ENCODE measurements at places on chromosomes 16 and 17.

DNA sequence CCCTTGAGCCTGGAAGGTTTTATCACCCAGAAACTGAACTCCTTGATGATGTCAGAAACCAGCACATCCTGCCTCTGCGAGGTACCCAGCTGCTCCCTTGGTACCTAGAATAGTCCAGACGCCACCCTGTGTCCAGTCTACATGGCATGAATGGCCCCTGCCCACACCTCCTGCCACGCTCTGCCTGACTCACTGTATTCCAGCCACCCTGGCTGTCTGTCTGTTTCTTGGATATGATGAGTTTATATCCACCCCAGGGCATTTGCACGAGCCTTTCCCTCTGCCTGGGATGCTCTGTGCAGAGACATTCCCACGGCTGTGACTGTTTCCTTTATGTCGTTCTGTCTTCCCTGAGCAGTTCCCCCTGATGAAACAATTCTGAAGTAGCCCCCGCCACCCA lies 68.7 kb downstream of the CRISPLD2 start:
- DNase-seq = no peak

- DNase-seq = no peak
Measured at GRCh38 chr17:50807009-50807408, 28.4 kb upstream of the WFIKKN2 start.

DNA sequence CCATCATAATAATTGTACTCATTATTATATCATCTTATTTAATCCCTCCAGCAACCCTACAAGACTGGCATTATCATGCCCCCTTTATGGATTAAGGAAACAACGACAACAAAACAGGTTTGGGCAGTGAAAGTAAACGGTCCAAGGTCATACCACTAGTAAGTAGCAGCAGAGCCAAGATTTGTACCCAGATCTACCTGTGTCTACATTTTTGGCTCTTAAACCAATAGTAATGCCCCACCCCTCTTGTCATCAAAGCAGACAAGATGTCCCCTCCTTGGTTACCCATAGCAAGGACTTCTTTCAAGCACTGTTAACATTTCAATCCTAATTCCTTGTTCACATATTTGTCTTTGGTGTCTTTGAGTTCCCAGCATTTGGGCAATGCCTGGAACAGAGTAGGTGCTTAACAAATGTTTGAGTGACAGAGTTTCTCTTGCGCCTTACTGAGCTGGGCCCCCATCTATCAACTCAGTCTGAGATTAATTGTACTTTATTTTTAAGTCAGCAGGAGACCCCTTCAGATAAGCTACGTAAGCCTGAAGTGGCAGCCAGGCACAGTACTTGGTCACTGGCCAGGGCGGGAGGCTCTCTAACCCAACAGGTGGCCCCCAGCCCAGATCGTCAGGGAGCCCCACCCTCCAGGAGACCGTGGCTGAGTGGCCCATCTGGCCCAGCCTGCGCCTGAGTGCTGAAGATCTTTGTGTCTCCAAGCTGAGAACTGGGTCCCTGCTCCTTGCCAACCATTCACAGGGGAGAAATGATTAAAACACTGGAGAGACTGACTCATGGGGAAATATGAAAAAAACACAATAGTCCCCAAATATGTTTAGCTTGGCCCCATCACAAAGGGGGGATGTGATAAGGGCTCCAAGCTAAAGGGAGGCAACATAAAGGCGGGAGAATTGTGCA lies 75.8 kb downstream of the AXIN2 start:
- DNase-seq = no peak

DNA sequence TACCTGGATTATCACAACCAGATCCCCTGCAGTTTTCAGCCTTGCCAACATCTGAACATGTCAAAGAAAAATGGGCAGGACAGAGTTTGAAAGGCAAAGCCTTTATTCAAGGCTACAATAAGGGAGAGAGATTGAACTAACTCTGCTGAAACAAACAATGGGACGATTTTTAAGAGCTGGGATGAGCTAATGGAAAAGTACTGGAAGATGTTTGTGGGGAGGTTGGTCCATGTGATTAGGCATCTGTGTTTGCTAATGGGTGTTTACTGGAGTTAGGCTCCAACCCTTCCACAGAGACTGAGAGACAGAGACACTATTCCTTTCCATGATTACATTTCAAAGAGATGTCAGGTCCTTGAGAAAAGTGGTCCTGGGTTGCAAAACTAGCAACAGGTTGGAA lies 35.0 kb upstream of the HSBP1 start:
- no peak for DNase-seq

- DNase-seq = no peak
Measured at GRCh38 chr16:84844049-84844350, 24.2 kb downstream of the CRISPLD2 start.

DNA sequence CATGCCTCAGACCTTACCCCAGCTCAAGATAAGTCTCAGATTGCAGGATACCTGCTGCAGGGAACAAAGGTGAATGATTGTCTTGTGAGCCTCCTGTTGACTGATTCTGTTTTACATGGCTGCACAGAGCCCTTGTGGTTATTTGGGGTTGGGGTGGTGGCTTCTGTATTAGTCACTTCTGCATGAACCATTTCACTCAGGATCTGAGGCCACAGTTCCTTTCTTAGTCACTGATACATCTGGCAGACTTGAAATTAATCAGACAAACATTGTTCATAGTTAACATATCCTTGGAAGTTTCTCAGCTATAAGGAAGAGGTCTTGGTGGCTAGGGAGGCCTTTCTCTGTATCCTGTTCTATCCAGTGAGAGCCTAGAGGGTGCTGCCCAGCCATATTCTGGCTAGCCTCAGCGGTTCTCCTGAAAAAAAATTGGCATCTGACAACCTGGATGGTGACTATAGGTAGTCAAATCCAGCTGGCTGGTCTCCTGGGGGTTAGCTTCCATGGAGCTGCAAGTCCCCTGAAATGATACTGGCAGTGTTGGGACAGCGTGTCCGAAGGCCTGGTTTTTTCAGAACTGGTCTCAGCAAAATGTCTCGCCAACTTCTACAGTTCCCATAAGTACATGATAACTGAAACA lies 8.4 kb upstream of the PLK1 start:
- DNase-seq = no peak

- DNase-seq = no peak
Measured at GRCh38 chr17:31401456-31402254, 10.2 kb downstream of the RAB11FIP4 start.

DNA sequence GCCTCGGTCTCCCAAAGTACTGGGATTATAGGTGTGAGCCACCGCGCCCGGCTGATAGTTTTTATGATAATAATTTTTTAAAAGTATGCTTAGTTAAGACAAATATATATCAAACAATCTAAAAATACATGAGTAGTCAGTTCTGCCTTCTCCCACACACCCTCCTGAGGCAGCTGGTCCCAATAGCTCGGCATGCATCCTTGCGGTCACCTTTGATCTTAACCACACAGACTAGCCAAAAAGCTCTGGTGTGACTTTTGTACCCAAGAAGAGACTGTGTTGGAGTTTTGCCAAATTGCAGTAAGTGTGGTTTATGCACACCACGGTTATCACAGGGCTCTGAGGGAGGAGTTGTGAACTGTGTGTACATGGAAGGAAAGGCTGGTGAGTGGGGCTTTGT lies 25.6 kb downstream of the ATP6V0A1 start:
- no peak for DNase-seq

- no peak for DNase-seq
Measured at GRCh38 chr17:31744511-31744951, 114.5 kb downstream of the COPRS start.

DNA sequence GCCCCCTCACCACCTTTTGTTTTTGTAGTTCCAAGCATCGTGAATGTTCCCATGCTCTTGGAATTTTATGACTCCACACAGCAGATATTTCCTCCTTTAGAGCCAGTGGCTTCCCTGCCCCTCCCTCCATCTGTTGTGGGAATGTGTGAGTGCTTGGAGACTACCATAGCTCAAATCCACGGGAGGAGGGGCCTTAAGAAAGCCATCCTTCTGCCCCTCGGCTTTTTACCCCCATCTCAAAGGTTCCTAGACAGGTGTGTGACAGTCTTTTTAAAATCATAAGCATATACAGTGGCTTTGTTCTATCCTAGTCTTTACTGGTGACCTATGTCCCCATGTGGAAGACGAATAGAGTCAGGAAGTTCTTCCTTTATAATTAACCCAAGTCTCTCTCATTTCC lies 47.2 kb downstream of the YPEL2 start:
- no peak for DNase-seq

GRCh38 chr16:31354394-31355291 lies at the start of gene ITGAX:
Gene ITGAX (plus strand): TSS chr16:31355176. CDS start chr16:31355255, 79 bp downstream.
- no peak for DNase-seq

DNA sequence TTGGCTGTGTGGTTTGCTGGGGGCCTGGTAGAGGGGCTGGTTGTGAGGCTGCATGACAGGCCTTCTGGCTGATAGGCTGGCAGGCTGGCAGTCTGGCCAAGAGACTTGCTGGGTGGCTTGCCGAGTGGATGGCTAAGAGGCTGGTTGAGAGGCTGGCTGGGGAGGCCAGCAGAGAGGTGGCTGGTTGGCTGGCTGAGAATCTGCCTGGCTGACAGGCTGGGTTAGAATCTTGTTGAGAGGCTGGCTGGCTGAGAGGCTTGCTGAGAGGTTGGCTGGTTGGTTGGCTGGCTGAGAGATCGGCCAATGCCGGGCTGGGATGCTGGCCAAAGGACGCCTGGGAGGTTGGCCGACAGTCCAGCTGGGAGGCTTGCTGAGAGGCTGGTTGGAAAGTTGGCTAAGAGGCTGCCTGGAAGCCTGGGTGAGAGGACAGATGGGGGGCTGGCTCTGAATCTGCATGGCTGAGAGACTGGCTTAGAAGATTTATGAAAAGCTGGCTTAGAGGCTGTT lies 35.9 kb upstream of the ACSM2B start:
- DNase-seq = no peak

DNA sequence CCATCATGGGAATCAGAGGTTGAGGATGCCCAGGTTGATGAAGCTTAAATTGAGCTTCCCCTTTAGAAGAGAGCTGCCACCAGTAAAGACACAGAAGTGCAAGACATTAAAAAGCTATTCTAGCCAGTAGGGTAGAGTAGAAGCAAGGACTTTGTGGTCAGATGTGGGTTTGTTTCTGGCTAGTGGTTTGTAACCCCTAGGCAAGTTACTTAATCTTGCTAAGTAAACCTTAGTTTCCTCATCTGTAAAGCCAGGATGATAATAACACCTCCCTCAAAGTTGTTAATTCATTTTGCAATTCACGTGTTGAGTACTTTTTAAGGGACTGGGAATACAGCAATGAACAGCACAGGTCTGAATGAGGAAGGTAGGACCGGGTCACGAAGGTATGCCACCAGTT lies 3.6 kb downstream of the SNTB2 start:
- DNase-seq = no peak

DNA sequence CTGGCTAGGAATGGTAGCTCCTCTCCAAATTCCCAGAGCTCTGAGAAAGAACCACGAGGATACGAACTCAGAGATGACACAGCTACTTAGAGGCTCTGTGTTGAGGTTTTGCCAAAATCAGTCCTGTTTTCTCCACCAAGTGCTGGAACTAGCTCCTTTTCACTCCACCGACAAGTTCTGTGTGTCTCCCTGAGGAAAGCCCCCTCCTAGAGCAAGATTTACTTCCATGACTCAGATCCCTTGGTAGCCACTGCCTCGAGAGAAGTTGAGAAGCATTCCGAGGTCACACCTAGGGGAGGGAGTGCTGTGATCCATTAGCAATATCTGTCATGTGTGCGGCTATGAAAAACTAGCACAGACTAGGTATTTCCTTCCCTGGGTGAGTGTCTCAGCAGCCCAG lies 30.6 kb downstream of the IL21R start:
- DNase-seq = no peak

DNA sequence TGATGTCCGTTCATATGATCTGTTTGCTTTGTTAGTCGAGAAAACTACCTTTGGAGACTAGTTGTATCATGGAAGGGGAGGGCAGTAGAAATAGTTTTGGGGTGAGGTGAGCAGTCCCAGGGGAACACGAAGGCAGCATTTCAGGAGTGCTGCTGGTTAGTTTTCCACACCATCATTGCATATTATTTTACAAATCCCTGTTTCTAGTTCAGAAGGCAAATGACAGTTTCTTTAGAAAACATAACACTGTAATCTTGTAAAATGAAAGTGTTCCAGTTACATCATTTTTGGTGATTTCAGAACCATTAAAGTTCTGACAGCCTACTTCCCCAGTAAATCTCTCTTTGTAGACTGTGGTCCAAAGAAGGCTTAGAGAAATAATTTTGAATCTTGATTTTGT lies 25.4 kb downstream of the BANP start:
- DNase-seq = no peak

- DNase-seq = no peak
Measured at GRCh38 chr16:11072420-11073153, 128.2 kb downstream of the CLEC16A start.

DNA sequence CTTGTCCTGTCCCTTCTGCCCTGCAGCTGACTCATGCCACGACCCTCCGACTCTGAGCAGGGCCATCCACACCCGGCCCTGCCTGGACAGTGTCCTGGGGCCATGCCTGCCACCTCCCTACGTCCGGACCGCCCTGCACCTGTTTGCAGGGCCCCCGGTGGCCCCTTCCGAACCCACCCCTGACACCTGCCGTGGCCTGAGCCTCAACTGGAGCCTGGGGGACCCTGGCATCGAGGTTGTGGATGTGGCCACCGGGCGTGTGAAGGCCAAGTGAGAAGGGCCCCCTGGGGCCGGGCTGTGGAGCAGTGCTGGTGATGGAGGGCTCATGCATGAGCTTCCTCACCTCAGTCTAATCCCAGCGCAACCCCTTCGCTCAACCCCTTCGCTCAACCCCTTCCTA lies 5.1 kb downstream of the ADAD2 start:
- DNase-seq = no peak

- no peak for DNase-seq
Measured at GRCh38 chr16:78639775-78640174, 540.3 kb downstream of the WWOX start.

DNA sequence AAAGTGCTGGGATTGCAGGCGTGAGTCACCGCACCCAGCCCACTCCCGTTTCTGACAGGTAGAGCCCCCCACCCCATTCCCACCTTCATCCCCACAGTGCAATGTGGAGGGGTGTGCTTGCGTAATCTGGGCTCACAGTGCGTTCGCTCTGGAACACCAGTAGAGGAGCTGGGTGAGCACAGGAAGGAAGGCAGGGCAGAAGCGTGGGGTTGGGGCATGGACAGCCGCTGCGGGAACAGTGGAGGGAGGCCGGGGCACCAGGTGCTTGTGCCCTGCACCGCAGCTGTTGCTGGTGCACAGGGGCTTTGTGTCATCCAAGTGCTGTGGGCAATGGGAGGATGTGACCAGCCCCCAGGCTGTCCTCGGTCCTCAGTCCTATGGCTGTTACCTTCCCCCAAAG lies 24.7 kb downstream of the KDM8 start:
- no peak for DNase-seq
